Stomach (tissue), 19 donors: ENCODE measurements at places on chromosomes 6 and 20. TPM values are rescaled to one million over a fixed set of nuclear protein-coding genes. Genes with fewer than 3 reads are reported as not detected.

- DNase-seq, result no peak
Observed at GRCh38 chr6:50277774-50278173, 228.0 kb upstream of the DEFB112 start.

Gene PNPLA1
- not detected for total RNA-seq

DNA sequence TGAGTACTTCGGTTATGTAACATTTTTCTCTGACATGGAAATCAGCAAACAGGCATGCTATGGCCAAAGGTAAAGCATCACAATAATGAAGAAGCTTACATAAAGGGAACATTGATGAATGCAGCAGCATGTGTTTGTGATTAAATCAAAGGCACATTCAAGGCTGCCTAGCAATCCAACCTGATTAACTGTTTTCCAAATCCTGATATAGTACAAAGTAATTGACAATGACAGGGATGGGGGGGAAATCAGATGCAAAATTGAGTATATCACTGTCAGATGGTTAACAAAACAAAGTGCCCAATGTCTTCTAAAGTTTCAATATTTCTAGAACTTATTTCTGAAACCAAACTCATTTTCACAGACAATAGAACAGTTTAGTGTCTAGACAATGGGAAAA, 39.2 kb upstream of the B3GAT2 start:
- no peak for DNase-seq

DNA sequence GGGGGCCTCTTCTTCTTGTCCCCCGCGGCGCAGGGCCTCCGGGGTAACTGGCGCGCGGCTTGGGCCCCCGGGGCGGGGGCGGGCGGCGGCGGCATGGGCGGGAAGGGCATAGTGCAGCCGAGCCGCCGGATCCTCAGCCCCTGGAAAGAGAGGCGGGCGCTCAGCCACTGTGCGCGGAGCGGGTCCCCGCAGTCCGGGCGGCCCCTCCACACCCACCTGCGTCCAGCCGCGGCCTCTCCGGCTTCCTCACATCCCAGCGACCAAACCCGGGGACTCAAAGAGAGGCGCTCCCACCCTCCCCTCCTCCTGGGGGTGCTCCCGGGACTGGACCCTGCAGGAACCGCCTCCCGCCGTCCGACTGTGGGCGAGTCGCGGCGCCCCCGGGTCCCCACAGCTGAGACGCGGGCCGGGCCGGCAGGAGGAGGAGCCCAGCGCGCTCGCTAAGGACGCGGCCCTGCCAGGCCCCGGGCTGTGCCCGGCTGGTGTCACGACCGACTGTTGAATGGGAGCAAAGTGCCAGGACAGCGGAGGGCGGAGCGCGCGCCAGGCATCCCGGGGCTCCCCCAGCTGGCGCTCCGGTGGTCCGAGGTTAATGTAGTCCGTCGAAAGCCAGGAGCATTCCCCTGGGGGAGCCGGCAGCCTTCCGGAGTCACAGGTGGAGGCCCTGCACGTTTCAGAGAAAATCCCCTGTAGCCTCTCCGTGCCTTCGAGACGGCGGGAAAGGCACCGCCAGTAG, at the start of gene PRR18:
Gene PRR18, minus strand, starts transcription at position 360 of the 736 bp plus-strand sequence. Its CDS starts 250 bp downstream, at position 110.
- no peak for DNase-seq

Gene C6orf163
- 2.2 TPM for total RNA-seq

Gene CALHM5
- 1.6 TPM for total RNA-seq

GRCh38 chr6:45710304-45710821, 305.3 kb downstream of the CLIC5 start:
- DNase-seq, result peak; percentile 43

DNA sequence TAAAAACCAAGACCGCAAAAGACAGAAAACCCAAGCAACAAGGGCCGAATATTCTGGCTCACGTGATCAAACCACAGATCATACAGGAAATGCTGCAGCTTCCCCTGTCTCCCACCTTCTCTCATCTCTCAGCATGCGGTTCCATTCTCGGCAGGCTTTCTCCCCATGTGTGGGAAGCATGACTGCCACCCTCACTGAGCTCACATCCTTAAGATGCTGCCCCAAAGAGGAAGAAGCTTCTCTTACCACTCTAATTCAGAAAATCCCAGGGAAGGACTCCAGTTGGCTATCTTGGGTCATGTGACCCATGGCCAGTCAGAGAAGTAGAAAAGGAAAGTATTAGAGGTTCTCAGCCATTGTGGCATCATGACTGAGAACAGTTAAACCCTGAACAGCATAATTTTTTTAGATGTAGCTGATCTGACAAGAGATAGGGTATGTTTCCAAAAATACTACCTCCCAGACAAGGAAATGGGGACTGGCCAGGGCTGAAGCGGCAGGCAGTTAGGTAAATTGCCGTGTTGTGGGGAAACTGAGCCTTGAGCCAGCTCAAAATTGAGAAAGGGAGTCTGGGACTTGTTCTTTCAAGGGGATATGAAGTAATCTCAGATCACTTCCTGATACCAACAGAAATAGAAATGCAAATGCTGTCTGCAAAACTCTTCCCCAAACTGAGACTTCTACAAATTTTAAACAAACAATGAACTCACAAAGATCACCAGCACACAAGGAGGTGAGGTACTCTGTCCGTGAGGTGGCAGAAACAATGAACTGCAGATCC, 37.1 kb upstream of the GRM4 start:
- peak; percentile 56 for DNase-seq

GRCh38 chr6:82924799-82925535, 140.7 kb downstream of the UBE3D start:
- no peak for DNase-seq

Gene SLC26A8
- total RNA-seq, result not detected

DNA sequence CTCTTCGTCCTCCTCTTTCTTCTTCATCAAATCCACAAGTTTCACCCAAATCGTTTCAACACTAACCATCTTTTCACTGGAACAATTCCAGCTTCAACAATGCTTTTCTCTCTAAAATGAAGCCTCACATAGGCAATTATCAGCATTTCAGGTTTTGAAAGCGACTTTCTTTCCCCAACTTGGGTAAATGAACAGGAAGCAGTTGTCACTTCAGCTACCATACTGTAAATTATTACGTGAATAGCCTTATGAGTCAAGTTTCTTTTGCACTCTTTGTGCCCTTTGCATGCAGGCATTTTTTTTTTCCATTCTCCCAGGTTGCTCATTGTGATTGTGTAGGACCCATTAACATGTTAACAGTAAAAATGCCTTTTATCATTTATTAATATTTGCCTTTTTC, 121.7 kb upstream of the BTBD3 start:
- no peak for DNase-seq
